Activated naive CD8-positive, alpha-beta T cell treated with anti-CD3 and anti-CD28 coated beads, Interleukin-2, amount 50 U/mL, for 16 hours (primary cell): ENCODE measurements at places on chromosomes 16 and 17.

DNA sequence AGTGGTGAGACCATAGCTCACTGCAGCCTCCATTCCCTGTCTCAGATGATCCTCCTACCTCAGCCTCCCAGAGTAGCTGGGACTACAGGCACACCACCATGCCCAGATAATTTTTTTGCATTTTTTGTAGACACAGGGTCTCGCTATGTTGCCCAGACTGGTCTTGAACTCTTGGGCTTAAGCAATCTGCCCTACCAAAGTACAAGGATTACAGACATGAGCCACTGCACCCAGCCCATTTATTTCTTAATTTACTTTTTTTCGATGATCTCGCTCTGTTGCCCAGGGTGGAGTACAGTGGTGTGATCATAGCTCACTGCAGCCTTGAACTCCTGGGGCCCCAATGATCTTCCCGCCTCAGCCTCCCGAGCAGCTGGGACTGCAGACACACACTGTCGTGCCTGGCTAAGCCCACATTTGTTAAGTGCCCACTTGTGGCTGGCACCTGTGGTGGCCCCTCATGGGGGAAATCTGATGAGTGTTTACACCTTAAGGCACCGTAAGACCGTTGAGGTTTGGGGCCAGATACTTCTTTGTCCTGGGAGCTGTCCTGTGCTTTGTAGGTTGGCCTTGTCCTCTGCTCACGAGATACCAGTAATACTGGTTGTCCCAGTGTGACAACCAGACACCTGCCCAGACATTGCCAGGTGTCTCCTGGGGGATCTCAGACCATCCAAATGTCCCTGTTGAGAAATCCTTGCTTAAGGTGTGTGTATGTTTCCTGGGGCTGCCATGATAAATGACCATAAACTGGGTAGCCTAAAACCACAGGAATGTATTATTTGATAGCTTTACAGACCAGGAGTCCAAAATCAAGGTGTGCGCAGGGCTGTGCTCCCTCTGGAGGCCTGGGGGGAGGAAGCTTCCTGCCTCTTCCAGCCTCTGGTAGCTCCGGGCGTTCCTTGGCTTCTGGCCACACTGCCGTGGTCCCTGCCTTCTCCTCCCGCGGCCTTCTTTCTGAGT, 141.4 kb upstream of the GSE1 start:
- no peak for DNase-seq

DNA sequence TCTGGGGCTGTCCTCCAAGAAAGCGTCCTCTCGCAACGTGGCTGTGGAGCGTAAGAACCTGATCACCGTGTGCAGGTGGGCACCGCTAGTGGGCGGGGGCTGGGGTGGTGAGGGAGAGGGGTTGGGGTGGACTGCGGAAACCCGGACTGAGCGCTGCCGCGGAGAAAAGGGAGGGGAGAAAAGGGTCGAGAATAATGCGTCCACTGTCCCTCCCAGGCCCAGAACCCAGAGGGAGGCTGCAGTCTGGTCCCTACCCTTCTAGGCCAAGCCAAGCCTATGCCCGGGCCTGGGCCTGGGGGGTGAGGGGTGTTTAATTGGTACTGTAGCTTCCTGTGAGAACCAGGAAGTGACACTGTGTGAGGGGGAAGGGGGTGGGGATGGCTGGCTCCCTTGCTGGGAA, 464 bp downstream of the RUNDC3A start:
- DNase-seq = no peak

DNA sequence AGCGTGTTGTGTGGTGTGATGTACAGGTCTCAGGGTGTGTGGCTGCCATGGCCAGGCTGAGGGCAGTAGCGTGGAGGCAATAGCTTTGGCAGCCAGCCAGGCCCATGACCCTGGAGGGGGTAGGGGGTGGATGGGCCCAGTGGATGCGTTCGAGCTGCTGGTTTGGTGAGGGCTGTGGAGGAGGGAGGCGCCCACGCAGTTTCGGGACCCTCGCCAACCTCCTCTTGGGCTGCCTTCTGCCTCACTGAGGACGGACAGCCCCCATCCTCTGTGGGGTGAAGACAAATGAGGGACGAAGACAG, 238.6 kb upstream of the GSE1 start:
- DNase-seq = no peak

DNA sequence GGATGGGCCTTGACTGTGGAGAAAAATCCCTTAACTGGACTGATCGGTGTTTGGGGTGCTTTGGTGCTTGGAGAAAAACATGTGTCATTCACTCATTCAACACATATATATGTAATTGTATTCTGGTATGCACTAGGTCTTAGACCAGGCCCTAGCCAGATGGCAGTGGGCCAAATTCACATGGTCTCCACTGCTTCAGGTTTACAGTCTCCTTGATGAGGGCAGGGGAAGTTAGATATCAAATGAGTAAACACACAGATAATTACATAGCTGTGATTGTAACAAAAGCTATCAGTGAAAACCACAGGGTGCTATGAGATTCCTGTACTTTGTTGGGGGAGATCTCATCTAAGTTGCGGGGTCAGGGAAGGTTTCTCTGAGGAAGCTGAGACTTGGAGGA, 78.8 kb downstream of the WWP2 start:
- no peak for DNase-seq
